ENCODE measurements at places on chromosomes 12 and 14. TPM values are rescaled to one million over a fixed set of nuclear protein-coding genes. Genes with fewer than 3 reads are reported as not detected.

Gene DDN
- 0.69 TPM for total RNA-seq

Gene PPP4R4
- total RNA-seq = 0.39 TPM

Gene SERPINA9
- 0.13 TPM for total RNA-seq

Gene ACVRL1
- 0.30 TPM for total RNA-seq

Gene ITGB7
- 0.31 TPM for total RNA-seq

All from A549 treated with DMSO at 1 μM for 4 hours (cell line).